ENCODE measurements at places on chromosomes 11 and 22. TPM values are rescaled to one million over a fixed set of nuclear protein-coding genes. Genes with fewer than 3 reads are reported as not detected.

DNA sequence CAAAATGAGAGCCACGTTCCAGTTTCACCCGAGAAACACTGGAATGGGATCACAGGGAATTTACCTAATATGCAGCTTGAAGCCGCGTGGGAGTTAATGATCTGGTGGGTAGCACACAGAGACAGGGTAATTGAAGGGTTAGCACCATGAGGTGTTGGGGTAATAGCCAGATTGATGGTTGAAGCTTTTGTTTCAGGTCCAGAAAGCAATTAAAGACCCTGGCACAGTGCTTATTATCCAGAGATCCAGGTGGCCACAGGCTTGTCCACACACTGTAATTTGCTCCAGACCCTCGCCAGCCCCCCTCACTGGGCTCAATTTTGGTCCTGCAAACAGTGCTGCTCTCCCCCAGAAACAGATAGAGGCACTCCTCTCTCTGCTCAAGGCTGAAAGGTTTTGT, 282.5 kb upstream of the ISX start:
- no peaks in the 10 kb centered on the region for H3K36me3 ChIP-seq
- no peak for DNase-seq
- no peak overlapping the region for H3K27ac ChIP-seq
- H3K4me3 ChIP-seq: no peak overlapping the region

- peaks cover 10% of the 10 kb centered on the region for H3K4me1 ChIP-seq
- no peak overlapping the region for H3K4me3 ChIP-seq
- no peaks in the 10 kb centered on the region for H3K27me3 ChIP-seq
- H3K36me3 ChIP-seq: peaks cover 38% of the 10 kb centered on the region
- H3K27ac ChIP-seq: no peak overlapping the region
- DNase-seq: no peak
Measured at GRCh38 chr11:11895672-11896071, 53.9 kb downstream of the USP47 start.

Gene GPR83
- total RNA-seq: 0.12 TPM

- no peaks in the 10 kb centered on the region for H3K27me3 ChIP-seq
- H3K4me1 ChIP-seq: peaks cover 27% of the 10 kb centered on the region
- no peaks in the 10 kb centered on the region for H3K36me3 ChIP-seq
- H3K4me3 ChIP-seq: no peak overlapping the region
- no peak overlapping the region for H3K27ac ChIP-seq
Measured at GRCh38 chr11:60910711-60911380, 3.1 kb upstream of the TMEM109 start.

Gene KDM4E
- total RNA-seq: not detected

- no peaks in the 10 kb centered on the region for H3K27me3 ChIP-seq
- peaks cover 68% of the 10 kb centered on the region for H3K4me1 ChIP-seq
- no peak overlapping the region for H3K4me3 ChIP-seq
- DNase-seq: no peak
- H3K36me3 ChIP-seq: no peaks in the 10 kb centered on the region
- no peak overlapping the region for H3K27ac ChIP-seq
Measured at GRCh38 chr22:29914165-29914564, 31.2 kb downstream of the MTMR3 start.

DNA sequence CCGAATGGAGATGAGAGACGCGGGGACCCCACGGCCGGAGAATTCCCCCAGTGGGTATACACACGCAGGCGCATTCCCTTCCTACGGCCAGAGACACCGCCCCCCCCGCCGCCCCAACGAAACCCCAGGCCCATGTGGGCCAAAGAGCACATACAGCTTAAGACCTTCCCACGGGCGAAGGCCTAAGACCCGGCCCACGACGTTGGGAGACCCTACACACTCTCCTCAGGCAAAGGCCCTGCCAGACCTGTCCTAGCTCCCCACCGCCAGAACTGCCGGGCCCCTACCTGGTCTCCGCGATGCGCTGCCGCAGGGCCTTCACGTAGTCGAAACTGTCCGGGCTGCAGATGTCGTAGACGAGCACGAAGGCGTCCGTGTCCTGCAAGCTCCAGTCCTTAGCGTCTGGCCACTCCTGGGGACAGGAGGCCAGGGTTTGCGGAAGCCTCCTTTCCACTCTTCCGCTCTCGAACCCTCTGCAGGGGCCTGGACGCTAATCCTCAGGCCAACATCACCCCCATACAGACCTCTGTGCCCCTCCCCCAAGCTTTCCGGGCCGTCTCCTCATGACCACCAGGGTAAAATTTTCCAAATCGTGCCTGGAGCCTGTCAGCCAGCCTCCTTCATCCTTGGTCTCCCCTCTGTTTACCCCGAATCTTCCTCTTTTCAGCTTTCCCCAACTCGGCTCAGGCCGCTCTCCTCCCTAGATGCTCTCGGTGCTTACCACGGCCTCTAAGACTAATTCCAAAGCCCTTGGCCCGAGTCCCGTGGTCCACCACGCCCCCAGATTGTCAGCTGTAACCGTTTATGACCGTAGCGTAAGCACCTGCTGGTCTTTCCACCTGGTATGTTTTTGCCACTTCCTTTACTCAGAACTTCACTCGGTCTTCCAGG, 1.7 kb downstream of the RASL10A start:
- H3K4me3 ChIP-seq: no peak overlapping the region
- H3K4me1 ChIP-seq: peaks cover 51% of the 10 kb centered on the region
- DNase-seq: peak; percentile 57
- H3K36me3 ChIP-seq: no peaks in the 10 kb centered on the region
- peaks cover 29% of the 10 kb centered on the region for H3K27me3 ChIP-seq
- no peak overlapping the region for H3K27ac ChIP-seq

Gene NXPE2
- not detected for total RNA-seq

- no peaks in the 10 kb centered on the region for H3K27me3 ChIP-seq
- no peak for DNase-seq
- H3K27ac ChIP-seq: no peak overlapping the region
- no peak overlapping the region for H3K4me3 ChIP-seq
- H3K4me1 ChIP-seq: no peaks in the 10 kb centered on the region
- H3K36me3 ChIP-seq: no peaks in the 10 kb centered on the region
Measured at GRCh38 chr22:44837481-44837880, 85.1 kb downstream of the ARHGAP8 start.

Gene DDX25
- 0.46 TPM for total RNA-seq

Gene IGLL5
- total RNA-seq: 12.3 TPM

Gene MUC6
- total RNA-seq: not detected

Gene FGF3
- total RNA-seq: not detected

GRCh38 chr11:117796872-117797529, at the start of gene DSCAML1:
Gene DSCAML1, minus strand, starts transcription at chr11:117797216. Its CDS starts 137 bp downstream, at chr11:117797079.
- peaks cover 14% of the 10 kb centered on the region for H3K4me1 ChIP-seq
- no peak for DNase-seq
- no peak within 1 kb of the TSS for H3K27ac ChIP-seq

DNA sequence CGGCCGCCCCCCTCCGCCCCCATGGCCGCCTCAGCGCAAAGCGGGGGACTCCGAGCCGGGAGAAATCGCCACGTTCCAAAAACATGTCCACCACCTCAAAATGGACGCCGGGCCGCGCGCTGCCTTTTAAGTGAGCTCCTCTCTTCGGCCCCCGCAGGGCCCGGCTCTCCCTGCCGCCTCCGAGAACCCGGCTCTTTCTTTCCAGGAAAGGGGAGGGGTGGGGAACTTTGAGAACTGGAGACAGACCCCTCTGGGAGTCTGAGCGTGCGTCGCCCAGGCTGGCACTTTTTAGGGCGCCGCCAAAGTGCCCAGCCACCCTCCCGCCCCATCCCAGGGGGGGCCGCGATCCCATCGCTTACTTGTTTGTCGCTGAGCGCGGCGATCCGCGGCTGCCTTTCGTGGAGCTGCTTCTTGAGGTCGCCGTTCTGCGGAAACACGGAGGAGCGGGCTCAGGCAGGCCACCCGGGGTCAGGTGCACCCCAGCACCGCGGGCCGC, 1.6 kb downstream of the PHF21B start:
- H3K27me3 ChIP-seq: peaks cover 77% of the 10 kb centered on the region
- H3K4me1 ChIP-seq: peaks cover 23% of the 10 kb centered on the region
- peak overlapping the region; percentile 35 for H3K4me3 ChIP-seq
- no peaks in the 10 kb centered on the region for H3K36me3 ChIP-seq
- no peak for DNase-seq

GRCh38 chr22:23684026-23684425, 6.8 kb upstream of the RGL4 start:
- H3K4me3 ChIP-seq: no peak overlapping the region
- DNase-seq: no peak
- H3K4me1 ChIP-seq: no peaks in the 10 kb centered on the region
- H3K27ac ChIP-seq: no peak overlapping the region
- no peaks in the 10 kb centered on the region for H3K27me3 ChIP-seq
- H3K36me3 ChIP-seq: peaks cover 6% of the 10 kb centered on the region

DNA sequence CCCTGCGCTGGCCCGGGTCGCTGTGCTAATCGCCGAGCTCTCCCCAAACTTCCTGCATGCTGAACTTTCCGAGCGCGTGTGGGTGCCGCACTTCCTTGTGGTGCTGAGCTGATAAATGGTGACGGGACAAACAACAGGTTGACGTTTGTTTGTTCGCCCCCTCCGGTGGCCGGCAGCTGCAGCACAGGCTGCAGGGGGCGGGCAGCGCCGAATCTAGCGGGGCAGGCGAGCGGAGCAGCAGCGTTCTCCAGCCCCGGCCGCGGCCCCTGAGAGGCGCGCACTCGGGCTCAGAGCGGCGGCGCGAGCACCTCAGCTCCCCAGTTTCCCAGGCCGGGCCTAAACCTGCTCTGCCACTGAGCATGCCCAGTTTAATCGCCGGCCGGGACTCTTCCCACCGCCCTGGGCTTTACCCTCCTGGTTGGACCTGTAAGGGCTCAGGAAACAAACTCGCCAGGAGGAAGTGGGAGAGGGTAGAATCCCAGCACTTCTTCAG, at the start of gene PDGFD:
Gene PDGFD, minus strand, starts transcription at position 120 of the 493 bp plus-strand sequence.
- no peaks in the 10 kb centered on the region for H3K27me3 ChIP-seq
- peak; percentile 73 for DNase-seq
- H3K36me3 ChIP-seq: no peaks in the 10 kb centered on the region
- H3K27ac ChIP-seq: no peak within 1 kb of the TSS
- no peaks in the 10 kb centered on the region for H3K4me1 ChIP-seq
- peak within 1 kb of the TSS; percentile 50 for H3K4me3 ChIP-seq

- H3K4me3 ChIP-seq: no peak overlapping the region
- H3K4me1 ChIP-seq: no peaks in the 10 kb centered on the region
- no peaks in the 10 kb centered on the region for H3K36me3 ChIP-seq
- no peak overlapping the region for H3K27ac ChIP-seq
Measured at GRCh38 chr11:22344081-22344480, 5.9 kb downstream of the SLC17A6 start.
